ENCODE measurements at places on chromosomes 6 and 20.

DNA sequence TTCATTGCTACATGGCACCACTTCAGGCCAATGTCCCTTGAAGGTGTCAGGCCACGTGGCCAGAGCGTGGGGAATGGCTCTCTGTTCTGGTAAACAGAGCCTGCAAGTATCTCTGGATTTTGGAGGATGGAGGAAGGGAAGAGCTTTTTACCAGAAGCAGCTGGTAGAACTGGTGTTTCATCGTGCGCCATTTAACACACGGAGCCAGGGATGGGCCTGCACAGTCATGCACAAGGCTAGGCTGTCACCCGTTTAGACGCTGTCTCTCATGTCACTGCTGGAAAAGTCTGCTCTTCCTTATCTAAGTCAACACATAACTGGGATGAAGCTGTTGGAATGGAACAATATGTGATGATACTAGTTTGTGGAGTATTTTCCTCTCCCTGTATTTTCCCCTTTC, 123.9 kb downstream of the IBTK start:
- no peak for DNase-seq

DNA sequence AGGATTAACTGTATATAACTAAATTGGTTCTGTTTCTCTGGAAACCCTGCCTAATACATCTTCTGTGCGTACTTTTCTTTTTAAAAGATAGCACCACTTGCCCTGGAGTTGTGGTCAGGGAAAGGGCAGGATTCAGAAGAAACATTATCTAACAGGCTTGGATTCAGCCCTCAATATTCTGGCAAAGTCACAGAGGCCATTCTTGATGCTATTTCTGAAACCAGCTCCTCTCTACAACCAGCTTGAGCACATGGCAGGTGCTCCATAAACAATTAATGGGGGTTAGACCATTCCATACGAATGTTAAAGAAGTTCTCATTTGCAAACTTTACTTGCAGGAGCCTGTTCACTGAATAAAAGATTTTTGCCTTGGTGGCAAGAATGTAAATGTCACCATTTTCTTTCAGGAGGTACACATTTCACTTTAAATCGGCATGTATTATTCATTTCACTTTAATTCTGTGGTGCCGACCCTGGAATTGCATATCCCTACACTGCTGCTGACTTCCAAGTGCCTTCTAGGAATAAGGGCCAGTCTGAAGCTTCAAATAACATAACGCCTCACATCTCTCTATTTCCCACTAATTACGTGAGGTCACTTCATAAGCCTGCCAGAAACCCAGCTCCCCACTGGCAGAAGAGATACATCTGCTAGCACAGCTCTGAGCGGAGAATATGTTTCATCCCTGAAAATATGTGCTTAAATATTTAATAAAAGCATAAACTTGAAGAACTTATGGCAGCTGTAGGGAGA, 248.7 kb downstream of the ADGRG6 start:
- DNase-seq: no peak

DNA sequence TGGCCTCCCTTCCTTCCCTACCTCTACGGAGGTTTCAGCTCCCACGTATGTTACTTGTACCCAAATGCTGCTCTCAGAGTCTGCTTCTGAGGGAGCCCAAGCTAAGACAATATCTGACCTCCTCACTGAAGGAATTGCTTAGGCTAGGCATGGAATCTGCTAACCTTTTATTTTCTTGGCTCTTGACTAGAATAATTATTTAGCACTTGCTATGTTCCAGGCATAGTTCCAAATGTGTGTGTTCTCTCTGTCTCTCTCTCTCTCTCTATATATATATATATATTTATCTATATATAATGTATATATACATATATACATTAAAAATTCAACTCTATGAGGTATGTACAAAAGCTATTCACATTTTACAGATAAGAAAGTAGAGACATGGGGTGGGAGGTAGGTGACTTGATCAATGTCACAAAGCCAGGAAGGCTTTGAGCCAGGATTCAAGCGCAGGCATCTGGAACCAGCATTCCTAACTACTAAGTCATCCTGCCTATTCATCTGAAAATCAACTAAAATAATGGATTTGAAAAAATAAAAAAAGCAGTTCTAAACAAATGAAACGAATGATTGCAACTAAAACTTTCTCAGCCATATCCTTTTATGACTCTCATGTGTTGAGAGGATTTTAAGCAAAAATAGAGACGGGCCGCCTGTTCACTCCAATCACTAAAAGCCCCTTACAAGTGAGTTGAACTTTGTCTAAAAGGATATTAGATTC, 189.7 kb upstream of the JAG1 start:
- DNase-seq: no peak

- no peak for DNase-seq
Measured at GRCh38 chr6:92522589-92522988, 896.8 kb downstream of the EPHA7 start.

- no peak for DNase-seq
Measured at GRCh38 chr6:44201638-44202303, 15.0 kb upstream of the MYMX start.

DNA sequence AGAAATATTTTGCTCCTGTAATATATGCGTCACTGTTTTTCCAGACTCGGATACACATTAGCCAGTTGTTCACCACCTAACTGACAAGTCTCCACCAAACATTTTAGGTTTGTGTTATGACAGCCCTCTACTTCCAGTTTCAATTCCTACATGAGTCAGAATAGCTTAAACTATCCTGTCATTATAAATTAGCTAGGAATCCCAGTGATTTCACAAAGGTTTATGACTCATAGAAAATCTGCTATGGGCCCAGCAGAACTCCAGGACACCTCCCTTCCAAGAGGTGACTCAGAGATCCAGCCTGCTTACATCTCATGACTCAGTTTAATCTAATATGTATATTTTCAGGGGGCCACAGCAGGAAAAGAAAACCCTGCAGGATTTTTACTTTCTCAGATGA, 17.4 kb upstream of the PLCB4 start:
- DNase-seq: no peak

DNA sequence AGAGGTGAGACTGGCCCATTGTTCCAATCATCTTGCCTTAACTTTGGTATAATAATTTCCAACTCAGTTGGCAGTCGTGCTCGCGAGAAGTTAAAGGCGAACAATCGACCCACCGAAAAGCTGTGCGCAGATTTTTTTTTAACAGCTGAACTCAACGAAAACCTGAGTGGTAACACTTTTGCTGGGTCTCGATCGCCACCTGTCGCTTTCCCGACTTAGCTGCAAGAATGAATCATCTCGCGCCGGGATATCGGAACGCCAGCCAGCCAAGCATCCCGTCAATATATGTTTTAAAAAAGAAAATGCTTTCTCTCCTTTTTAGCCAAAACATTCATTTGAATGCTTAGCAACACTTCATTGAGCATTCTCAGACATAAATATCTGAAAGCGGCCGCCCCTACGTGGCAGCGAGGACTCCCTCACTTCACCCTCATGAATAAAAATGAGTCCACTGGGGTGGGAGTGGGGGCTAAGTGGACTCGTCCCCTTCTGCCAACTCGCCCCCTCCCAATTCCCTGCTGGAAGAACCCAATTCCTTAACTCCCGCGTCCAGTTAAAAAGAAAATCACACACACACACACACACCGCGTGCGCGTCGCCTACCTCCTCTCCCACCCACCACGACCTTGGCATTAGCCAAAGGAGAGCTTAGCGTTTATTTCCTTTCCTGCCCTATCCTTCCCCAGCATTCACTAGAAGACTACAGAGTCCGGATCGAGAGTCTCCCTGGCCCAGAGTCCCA, 1.5 kb downstream of the COL12A1 start:
- DNase-seq: no peak

DNA sequence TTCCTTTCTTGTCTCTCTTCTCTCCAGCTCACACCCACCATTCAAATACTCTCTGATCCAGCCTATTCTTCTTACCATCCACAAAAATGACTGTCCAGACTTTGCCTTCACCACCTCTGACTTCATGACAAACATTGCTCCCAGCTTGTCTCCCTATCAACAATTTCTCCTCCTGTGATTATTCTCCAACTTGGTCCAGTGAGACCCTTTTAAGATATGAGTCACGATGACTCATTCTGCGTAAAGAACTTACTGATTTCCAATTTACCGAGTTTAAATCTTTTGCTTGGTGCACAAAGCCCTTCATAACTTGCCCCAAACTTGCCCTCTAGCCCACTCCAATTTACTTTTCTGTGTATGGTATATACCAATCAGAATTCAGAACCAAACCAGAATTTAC, 833.2 kb downstream of the MAFB start:
- DNase-seq: no peak

DNA sequence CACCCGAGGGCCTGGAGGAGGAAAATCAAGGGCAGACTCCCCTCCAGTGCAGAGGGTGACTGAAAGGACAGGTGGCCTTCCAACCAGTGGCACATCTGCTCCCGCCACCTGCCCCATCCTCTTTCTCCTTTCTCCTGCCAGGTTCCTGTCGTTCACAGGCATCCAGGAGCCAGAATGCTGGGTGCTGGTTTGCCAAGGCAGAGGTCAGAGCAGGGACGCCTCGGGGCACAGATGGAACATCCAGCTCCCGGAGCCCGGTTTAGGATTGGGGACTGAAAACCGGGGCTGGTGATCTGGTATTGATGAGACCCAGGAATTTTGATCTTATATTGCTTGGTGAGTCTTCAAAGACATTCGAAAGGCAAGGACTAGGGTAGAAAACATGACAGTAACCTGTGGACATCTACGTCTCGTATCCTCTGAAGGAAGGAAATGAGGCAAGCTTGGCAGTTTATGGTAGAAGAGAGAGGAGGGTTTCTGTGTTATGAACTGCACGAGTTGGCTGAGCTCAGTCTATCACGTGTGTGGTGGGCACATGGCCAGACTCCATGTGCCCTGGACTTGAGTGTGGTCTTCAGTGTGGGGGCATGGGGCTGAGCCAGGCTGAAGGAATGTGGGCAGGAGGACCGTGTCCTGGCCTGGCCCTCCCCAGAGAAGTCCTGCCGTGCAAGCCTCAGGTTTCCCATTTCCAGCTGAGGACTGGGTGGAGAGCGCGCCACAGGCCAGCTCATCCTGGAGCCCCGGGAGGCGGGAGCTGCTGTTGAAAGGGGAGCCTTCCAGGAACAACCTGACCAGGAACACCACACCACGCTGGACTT, 74.2 kb downstream of the IRF4 start:
- DNase-seq: no peak

DNA sequence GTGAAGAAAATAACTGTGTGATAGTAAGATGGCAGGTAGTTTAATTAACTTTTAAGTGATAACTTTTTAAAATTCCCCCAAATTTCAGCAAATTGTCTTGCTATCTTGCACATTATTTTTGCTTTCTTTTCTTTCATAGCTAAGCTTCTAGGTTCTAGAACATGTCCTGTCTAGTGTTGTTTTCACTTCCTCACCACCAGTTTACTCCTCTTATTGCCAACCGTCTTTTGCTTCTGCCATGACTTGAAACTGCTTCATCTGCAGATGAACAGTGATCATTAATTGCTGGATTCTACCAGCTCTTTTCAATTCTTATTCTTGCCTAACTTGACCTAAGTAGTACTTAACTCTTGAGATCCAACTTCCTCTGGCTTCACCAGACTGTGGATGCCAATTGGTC, 137.8 kb downstream of the CENPW start:
- DNase-seq: no peak

GRCh38 chr6:85185977-85186376, 263.9 kb upstream of the NT5E start:
- DNase-seq: no peak

DNA sequence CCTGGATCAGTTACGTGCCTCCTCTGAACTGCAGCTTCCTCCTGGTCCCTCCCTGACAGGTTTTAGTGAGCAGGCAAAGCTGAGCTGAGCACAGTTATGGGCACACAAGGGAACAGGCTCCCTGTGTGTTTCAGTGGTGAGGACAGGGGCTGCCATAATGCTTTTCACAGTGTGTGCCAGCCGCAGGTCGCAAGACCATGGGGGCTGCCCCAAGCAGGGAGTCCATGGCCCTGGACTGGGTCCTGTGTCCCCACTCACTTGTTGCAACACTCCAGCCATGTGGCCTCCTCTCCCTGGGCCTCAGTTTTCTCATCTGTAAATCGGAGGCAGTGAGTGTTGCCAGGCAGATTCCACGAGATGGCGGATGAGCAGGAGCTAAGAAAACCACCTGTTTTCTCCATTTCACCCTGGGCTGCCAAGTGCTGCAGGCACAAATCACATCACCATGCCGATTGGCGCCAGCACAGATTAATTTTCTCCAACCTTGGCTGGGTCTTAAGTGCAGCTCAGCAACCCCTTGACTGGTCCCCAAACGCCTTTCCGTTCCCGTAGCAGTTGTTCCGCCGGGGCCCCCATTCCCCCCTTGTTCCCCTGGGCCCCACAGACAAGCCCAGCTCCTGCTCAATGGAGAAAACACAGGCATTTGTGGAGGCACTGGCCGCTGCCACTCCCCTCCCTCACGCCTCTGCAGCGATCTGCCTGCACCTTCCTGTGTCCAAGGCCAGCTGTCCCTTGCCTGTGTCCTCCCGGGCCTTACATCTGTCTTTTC, 57.1 kb upstream of the NNAT start:
- no peak for DNase-seq

- no peak for DNase-seq
Measured at GRCh38 chr6:88807622-88808021, 155.8 kb downstream of the RNGTT start.

DNA sequence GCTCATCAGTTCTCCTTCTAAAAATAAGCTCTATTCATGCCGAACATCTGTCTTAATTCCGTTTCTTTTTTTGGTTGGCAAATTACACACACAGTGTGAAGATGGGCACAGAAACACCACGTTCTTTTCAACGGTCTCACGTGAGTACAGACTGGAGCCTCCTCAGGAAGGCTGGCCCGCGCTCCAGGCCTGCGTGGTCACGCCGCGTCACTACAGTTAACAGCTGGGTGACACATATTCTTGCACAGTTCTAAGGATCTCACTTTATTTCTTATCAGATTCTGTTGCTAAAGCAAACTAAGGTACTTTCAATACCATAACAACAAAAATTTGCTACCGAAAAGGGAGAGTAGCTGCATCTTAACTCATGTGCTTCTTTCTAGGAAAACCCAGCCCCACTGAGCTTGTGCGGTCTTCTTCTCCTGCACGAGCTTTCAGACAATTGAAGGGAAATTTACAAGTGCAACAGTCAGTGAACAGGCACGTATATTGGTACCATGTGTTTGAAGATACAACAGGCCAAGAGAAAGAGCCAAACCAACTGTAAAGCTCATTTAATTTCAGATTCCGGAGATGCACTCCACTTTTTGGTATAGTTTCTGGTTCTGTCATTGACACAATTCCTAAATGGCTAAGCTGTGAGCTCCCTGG, 55.6 kb upstream of the MPC1 start:
- DNase-seq: no peak

DNA sequence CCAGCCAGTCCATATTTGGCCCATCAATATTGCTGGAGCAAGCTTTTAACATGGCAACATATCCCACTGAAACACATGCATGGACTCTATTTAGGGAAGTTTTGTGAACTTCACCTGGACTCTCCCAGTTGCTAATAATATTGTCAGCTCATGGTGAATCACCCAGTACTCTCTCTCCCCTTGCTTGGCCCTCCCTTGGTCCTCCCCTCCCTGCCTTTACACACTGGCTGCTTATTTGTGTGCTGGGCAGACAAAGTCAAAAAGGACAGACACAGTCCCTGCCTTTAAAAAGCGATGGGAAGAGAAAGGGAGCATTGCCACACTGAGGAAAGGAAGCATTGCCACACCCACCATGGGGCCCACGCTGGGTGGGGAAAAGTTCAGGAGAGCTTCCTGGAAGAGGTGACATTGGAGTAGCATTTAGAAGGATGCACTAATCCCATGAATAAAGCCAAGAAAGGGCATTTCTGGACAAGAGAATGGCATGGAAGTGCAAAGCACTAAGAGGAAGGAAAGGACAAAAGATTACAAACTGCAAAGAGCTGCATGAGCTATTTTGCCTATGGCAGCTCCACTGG, 143.4 kb upstream of the EXOC2 start:
- DNase-seq: no peak
